ENCODE measurements at places on chromosomes 6 and 20. TPM values are rescaled to one million over a fixed set of nuclear protein-coding genes. Genes with fewer than 3 reads are reported as not detected.

The DBNDD2 gene
- total RNA-seq = 5.0 TPM

The CASS4 gene
- total RNA-seq = under 0.01 TPM

DNA sequence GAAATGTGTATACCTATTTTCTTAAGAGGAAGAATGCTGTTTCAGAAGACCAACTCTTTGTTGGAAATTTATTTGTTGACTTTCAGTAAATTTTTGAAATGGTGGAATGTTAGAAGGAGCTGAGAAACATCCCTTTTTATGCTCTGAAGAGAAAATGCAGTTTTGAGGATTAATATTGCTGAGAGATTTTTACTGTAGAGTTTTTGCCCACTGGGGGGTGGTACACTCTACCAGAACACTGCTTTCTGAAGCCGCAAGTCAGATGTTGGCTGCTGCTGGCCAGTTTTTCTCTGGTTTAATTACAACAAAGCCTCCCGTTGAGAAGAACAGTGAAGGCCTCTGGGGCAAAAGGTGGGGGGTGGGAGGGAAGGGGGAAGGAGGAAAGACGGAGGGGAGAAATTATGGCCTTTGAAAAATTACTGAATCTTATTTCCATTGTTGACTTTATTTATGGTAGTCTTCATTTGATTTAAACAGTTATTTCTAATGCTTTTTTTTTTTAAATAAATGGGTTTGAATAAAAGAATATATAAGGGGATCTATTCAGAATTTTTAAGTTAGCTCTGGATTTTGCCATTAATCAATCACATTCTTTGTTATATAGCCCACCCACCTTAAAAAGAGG, 3.0 kb downstream of the FLRT3 start:
- peak; percentile 81 for DNase-seq

DNA sequence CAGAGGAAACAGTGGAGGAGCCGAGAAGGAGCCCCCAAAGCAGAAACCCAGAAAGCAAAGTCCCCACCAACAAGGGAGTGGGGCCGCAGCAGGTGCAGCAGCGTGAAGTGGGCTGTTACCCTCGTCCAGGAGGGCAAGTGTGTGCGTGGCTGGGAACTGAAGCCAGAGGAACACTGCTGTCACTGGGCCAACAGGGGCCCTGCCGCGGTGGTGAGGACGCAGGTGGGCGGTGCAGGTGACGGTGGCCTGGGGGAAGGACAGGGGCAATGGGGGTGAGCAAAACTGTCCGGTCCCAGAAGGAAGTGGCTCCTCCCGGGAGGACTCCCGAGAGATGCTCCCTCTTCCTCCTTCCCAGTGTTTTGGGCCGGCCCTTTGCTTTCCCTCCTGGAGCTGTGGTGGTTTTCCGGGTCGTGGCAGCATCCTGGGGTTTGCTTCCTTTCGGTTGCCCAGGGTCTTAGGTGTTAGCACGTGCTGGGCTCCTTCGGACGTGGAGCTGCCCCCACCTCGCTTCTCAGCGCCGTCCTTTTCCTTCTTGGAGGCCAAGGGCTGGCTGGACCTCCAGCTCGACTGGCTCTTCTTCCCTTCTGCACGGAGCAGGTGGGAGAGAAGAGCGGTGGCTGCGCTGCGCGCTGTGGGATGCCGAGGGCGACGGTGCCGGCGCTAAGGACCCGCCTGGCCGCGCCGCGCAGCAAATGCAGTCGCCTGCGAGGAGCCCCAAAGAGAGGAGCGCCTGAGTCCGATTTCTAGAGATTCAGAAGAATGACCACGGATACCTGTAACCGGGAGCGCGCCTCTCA, 62.7 kb upstream of the SLC2A12 start:
- no peak for DNase-seq

DNA sequence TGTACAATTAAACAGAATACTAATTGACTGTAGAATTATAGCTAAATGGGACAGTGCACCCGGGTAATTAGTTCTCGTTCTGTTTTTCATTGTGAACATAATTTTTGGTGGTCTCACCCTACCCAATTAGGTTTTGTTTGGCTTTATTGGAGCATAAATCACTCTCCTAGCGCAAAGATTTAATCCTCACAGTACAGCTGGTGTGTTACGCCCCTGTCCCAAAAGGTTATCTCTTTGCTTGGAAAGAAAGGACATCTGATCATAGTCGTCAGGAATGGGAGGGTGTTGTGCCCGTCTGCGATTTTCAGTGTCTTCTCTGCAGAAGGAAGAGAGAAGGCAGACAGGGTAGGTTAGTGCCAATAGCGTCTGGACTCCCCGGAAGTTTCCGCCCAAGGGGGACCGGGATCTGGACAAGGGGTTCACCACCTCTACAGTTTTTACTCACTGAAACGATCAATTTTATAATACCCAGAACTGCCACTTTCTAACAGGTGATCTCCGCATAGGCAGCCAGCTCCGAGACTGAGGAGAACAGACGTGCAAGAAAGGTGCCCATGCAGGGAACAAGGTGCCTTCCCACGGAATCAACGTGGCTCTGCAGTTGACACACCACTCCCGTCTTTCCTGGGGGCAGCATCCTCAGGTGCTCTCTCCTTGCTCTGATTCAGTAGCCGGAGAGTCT, 617.4 kb upstream of the CDH4 start:
- DNase-seq = no peak

All from lung microvascular endothelial cell (primary cell).